ENCODE measurements at places on chromosomes 2 and 18.

DNA sequence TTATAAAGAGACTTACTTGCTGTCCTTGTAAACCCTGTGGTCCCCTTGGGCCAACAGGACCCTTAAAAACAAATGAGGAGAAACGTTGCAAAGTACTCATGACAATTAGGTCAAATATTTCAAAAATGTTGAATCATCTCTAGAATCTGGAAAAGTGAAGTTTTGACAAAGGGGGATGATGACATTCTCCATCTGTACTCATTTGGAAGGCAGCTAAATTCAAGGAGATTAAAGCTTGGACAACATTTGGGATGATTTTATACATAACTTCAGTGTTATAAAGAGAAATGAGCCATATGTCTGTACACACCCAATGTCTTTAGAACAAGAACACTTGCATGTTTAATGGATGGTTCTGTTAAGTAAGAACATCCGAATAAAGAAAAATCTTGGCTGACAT lies 92.9 kb downstream of the COL5A2 start:
- DNase-seq: no peak

DNA sequence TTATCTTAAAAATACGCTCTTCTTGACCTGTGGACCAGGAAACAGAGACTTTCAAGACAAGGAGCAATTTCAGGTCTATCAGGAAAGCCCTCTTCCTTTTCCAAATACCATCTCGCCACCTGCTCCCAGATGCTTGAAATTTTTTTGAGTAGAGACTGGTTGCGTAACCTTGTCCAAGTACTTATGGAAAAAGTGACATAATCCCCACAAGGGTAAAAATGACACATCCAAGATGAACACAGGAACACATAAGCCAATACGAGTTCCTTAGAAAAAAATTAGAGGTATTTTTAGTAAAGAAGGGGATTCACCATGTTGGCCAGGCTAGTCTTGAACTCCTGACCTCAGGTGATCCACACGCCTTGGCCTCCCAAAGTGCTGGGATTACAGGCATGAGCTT lies 1.8 kb downstream of the SERPINB13 start:
- no peak for DNase-seq

DNA sequence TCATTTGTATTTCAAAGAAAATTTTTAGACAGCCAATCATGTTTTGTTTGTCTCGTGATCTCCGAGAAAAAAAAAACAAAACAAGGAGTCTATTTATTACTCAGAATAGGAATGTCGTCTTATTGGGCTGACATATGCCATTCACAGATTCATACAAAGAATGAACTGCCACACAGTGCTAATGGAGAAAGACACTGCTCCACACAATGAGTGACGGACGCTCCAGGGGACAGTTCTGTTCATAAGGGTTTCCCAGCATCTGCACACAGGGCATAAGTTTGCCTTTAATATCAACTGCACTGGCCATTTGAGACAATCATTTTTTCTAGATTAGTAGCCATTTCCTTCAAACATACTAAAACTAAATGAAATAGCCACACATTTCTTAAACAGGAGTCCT lies 3.4 kb downstream of the SERTAD2 start:
- no peak for DNase-seq

- DNase-seq: no peak
Observed at GRCh38 chr2:6883448-6884122, 6.0 kb downstream of the RSAD2 start.

- no peak for DNase-seq
Observed at GRCh38 chr2:44562737-44563136, 201.0 kb downstream of the CAMKMT start.

GRCh38 chr2:20145497-20146193 lies 79.3 kb downstream of the SDC1 start:
- peak; percentile 50 for DNase-seq

GRCh38 chr18:5417342-5417741 lies 121.8 kb upstream of the ZBTB14 start:
- no peak for DNase-seq

- DNase-seq: no peak
Observed at GRCh38 chr2:37080266-37080665, 3.9 kb downstream of the HEATR5B start.
